ENCODE measurements at places on chromosomes 2 and 18.
A peak's percentile ranks its signal among the peaks of the same experiment; 100 is the strongest.

DNA sequence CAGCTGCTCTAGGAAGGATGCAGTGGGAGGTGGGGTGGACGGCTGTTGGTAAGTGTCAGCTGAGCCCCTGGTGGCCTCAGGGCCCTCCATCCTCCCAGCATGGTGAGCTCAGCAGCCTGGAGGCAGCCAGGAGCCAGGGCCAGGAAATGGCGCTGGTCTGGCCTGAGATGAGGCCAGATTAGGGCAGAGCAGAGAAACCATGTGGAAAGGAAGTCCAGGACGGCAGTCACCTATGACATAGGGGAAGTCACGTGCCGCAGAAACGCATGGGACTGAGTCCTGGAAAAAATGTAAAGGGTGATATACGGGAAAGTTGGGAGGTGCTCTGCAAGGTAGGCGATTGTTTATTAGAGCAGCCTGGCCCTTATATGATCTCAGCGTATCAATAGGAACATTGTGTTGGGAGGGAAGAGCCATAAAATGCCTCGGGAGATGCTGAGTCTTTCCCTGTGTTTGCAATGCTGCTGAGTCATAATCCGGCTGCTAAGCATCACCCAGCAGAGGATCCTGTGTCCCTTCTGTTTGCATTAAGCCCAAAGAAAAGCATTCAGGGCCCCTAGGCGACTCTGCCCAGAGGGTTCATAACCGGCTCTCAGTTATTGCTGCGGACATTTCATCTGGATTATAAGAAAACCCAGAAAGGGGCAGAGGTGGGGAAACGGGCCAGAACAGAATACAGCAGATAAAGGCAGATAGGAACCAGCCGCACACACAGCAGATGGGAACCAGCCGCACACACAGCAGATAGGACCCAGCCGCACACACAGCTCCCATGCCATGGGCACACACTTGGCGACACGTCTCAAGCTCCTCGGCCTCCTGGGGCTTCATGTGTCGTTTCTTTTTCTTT lies 30.3 kb upstream of the B3GNT7 start:
- DNase-seq = peak; percentile 72

DNA sequence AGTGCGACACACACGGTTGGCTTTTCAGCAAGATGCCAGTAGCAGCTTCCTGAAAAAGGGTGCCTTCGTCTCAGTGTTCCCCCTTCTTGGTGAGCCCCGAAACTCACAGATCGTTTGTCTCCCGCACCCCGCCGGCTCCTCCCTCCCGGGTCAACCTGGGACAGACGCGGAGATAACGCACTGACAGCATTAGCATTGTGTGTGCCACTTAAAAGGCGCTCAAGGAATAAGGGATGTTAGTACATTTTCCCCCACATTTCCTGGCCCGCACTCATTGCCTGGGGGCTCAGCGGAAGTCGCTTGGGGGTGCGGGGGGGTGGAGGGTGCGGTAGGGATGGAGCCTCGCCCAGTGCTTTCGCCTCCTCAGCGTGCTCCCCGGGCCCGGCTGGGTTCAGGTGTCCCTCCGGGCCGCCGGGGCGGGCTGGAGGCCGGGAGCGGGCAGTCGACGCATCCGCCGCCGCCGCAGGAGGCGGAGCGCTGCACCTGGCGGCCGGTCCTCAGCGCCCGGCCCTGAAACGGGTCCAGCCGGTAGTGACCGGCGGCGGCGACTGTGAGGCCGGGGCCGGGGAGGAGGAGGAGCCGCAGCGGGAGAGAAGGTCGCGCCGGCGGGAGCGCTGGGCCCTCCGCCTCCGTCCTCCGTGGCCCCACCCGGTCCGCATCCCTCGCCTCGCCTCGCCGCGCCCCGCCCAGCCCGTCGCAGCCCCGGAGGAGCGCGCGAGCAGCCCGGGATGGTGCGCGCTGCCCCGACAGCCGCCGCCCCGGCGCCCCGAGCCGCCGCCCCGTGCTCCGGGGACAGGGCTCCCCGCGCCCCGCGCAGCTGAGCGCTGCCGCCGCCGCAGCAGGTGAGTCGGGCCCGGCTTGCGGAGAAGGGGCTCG lies at the start of gene MFSD6:
Gene MFSD6, plus strand, starts transcription at position 694 of the 876 bp plus-strand sequence. CDS start 27,675 bp downstream, outside the sequence.
- no peak for DNase-seq

DNA sequence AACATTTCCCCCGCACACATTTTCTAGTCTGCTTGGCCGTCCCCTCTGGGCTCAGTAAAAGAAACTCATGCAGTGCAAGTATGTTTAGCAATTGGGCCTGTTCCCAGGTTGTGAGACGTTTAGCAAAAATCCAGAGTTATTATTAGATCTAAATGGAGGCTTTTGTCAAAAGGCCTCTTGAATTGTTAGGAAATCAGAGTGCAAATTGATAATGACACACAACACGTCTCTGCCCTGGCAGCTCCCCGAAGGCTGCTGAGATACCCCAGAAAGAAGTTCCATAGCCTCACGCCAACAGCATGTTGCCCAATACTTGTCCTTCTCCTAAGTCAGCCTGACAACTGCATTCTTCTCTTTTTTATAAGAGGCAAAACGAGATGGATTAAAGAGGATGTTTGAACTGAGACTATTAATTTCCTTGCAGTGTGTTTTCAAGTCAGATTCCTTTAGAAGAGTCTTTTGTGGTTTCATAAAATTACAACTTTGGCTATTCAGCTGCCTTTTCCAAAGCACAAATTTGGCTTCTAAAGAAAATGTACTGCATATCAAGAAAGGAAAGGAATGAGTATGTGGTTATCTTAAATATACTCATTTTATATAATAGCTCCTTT lies 202.2 kb downstream of the TRIB2 start:
- DNase-seq = peak; percentile 78

DNA sequence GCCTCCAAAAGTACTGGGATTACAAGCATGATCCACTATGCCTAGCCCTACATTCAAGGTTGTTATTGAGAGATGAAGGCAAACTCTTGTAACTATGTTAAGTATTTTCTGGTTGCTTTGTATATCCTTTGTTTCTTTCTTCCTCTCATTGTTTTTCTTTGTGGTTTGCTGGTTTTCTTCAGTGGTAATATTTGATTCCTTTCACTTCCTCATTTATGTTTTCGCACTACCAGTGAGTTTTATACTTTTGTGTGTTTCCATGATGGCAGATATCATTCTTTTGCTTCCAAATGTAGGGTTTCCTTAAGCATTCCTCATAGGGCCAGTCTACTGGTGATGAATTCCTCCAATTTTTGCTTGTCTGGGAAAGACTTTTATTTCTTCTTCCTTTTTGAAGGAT lies 90.2 kb downstream of the NCK2 start:
- no peak for DNase-seq

- no peak for DNase-seq
Observed at GRCh38 chr18:42011053-42011452, 56.0 kb downstream of the PIK3C3 start.

GRCh38 chr2:54899576-54900200 lies 150.6 kb downstream of the RTN4 start:
- DNase-seq = peak; percentile 85

DNA sequence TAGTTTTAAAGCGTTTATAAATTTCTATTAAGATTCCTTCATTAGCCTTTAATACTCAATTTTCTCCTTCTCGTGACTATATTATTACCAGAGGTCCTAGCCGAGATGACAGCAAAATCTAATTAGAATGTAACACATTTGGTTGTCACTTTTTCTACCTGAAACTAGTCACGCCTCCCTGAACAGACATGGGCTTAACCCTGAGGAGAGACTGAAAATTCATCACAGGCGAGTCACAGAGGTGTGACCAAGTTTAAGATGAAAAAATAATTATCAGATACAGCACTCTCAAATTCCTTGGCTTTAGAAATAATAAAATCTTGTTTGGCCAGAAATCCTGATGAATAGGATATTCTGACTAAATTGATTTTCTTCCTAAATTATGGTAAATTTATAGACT lies 834.4 kb upstream of the SLC39A10 start:
- no peak for DNase-seq

DNA sequence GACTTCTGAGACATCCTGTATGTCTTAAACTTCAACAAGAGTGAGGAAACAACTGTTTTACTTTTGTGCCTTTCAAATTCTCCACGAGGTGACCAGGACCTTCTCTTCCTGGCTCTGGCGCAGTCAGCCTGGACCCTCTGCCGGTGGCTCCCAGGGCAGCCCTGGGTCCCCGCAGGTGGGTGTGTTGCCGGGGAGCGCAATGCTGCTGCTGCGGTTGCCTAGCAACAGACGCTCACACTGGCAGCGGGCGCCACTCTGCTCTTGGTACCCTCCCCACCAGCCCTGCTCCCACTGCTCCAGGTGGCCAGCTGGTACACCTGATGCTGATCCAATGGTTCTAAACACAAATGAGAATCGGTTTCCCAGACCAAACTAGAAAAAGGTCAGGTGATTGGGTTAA lies 58.7 kb downstream of the GNAL start:
- DNase-seq = no peak

- DNase-seq = no peak
Observed at GRCh38 chr2:100243631-100244030, 78.7 kb downstream of the LONRF2 start.
